ENCODE measurements at places on chromosomes 5 and 9.

GRCh38 chr9:34570809-34571480 lies 18.6 kb downstream of the CNTFR start:
- DNase-seq, result no peak

DNA sequence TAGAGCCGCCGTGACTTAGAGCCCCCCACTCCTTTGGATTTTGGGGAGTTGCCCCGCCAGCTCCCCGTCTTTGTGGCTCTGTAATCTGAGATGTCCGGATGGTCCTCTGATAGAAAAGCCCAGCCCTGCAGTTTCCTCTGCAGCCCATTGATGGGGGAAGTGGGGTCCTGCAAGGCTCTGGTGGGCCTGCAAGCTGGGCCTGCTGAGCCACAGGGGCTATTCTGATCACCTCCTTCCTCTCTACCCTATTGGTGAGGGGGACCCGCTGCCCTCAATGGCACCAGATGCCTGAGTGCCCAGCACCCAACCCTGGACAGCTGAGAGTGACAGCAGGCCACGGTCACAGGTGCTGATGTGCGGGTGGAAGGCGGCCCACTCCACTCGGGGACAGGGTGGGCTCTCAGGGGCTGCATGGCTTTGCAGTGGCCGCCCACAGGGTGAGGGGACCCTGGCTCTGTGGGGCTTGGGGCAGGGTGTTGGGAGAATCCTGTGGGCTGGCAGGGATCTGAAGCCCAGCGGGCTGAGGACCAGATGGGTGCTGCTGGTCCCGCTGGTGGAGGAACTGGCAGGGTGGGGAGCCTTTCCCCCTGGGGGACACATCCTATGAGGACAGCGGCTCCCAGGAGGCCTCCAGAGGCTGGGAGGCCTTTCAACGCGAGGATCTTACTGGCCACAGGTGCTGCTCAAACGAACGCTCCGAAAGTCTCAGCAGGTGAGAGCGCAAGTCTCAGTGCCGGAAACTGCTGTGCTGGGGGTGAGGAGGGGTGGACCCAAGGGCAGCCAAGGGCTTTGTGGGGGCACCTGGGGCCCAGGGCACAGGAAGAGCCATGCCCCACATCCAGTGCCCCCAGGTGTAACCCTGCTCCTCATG lies 30.0 kb upstream of the LPCAT1 start:
- no peak for DNase-seq

DNA sequence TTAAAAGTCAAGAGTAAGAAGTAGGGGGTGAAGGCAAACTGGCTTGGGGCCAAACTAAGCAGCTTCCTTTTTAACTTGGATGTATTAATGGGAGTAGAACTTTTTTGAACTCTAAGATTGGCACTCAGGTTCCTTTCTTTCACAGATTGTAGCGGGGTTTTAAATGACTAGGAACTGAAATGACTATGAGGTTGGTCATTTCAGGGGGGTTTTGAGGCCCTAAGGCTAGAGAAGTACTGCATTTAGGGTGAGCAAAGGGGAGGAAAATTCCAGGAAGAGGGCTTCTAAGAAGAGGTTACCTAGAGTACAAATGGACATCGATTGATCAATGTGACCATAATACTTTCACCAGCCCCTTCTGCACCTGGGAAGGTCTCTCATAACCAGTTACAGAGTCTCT lies 381.8 kb downstream of the MLLT3 start:
- DNase-seq, result no peak

GRCh38 chr9:93003552-93004407 lies 54.7 kb upstream of the SUSD3 start:
- peak; percentile 77 for DNase-seq

DNA sequence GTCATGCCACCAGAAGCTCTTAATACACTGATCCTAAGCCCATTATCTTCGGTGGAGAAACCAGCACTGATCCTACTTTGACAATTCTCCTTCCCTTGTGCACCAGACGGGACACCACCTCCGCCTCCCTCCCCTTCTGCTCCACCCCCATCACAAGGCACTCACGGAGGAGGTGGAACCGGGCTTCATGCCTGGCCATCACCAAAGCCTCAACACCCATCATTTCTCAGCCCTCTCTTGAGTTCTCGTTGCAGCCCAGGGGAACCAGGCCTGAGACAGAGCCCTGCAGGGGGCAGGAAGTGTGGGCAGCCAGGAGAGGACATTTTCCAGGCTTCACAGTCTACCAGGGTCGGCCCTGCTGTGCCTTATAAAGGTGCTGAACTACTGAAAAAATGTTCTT lies 160.5 kb downstream of the GOLPH3 start:
- DNase-seq, result peak; percentile 44

DNA sequence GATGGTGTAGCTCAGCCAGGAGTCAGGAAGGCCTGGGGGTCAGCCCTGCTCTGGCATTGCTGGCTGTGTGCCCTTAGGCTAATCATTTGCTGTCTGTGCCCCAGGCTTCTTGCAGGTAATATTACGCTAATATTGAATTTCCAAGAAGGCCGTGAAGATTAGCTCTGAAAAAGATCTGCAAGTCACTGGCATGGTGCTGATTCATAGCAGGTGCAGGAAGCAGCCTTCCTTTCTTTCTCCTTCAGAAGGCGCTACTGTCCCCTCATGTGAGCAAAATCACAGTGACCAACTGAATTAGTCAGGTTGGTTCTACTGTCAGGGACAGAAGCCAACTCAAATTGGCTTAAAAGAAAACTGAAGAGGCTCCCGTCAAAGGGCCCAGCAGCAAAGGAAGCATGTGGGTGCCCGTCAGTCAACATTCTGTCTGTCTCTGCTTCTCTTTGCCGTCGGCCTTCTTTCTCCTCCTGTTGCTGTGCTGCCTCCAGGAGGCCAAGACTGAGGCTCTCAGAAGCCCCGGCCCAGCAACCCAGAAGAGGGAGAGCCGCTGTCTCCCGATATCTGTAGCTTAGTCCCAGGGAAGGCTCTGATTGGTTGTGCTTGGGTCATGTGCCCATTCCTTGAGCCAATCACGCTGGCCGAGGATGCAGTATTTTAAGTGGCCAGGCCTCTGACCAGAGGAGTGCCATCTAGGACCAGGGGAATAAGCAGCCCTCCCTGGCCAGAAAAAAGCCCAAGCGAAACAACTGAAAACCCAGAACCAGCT lies 67.8 kb upstream of the NEURL1B start:
- DNase-seq, result no peak

DNA sequence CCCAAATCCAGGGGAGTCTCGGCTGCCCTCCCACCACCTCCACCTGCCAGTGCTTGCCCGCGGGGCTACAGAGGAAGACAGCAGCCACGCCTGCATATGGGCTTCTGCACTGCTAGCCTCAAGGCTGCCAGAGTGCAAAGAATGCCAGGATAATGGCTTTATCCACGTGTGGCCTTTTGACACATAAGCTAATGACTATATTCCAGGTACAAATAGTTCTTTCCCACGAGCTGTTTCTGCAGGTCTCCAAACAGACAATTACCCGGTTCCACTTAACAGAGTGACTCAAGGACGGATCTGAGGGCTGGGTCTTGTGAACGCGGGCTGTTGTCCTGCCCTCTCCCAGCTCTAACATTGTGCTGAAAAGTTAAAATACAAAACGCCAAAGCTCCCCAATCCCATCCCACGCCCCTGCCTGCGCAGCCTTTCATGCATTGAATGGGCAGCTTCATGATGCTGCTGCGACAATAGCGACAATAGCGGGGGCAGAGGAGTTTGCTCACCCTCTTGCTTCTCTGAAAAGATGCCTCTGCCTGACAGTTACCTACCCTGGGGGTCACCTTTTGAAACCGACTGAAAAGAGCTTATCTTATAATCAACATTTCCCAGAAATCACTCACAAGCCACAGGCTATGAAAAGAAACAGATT lies 39.1 kb upstream of the MSH3 start:
- DNase-seq, result no peak

DNA sequence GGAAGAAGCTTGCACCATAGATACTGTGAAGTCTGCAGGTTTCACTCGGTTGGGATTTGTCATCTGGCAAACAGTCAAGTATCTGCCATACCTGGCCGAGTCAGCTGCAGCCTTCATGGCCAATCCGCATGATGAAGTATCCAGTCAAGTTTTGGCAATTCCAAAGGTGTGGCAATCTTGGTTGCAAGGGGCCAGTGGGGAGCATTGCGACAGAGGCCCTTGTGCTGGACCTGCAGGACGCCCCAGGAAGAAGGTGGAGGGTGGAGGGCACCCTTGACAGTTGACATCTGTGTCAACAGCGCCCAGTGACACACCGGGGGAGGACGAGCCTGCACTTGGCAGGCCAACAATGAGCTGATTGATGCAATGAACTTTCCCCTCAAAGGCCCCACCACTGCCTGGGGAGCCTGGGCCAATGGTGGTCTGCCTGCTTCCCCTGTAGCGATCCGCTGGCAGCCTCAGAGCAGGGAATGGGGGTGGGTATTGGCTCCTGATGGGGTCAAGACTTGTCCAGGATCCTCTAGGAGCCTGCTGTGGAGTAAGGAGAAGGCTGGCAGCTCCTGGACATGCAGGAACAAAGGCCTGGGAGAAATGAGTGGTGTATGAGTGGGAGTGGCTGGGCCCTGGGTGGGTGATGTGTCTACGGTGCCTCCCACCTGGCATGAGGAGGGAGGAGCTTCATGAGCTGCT lies 122.8 kb upstream of the PITX1 start:
- no peak for DNase-seq

GRCh38 chr9:125949703-125950460 lies 202.7 kb downstream of the PBX3 start:
- DNase-seq, result no peak

- no peak for DNase-seq
These were observed 24.1 kb downstream of the ZNF484 start for GRCh38 chr9:92853716-92854115.

- peak; percentile 63 for DNase-seq
These were observed 15.7 kb downstream of the TTC23L start for GRCh38 chr5:34854459-34855174.

- DNase-seq, result no peak
These were observed 122.1 kb upstream of the DAPK1 start for GRCh38 chr9:87375397-87376073.

DNA sequence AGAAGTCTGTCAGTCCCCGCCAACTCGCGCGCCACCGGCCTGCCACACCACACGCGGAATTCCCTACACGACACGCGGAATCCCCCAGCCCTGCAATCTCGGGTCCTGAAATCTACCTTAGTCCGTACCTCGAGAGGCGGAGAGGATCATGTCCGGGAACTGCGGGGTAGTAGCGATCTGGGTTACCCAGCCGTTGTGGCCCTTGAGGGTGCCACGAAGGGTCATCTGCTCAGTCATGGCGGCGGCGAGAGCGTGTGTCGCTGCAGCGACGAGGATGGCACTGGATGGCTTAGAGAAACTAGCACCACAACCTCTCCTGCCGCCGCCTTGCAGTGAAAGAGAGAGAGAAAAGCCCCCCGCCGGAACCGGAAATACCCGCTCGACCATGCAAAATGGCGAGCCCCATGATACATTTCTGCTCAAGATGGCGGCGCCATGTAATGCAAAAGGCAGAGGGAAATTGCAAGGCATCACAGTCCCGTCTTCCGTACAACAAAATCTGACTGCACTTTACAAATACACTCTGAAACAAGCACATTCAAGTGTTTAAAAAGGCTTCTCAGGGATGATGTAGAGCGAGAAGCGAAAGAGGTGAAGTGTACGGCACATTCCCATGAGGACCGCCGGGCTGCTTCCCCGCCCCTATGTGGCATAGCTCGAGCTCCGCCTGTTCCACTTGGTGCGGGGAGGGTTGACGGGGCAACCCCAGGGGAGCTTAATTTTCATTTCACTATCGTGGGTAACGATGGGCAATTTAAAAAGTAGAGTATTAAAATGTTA lies at the start of gene RACK1:
Gene RACK1, minus strand, starts transcription at position 343 of the 780 bp plus-strand sequence. Its CDS starts 106 bp downstream, at position 237.
- DNase-seq, result peak; percentile 94

- DNase-seq, result no peak
These were observed 134.0 kb downstream of the SLC1A3 start for GRCh38 chr5:36740259-36740898.

DNA sequence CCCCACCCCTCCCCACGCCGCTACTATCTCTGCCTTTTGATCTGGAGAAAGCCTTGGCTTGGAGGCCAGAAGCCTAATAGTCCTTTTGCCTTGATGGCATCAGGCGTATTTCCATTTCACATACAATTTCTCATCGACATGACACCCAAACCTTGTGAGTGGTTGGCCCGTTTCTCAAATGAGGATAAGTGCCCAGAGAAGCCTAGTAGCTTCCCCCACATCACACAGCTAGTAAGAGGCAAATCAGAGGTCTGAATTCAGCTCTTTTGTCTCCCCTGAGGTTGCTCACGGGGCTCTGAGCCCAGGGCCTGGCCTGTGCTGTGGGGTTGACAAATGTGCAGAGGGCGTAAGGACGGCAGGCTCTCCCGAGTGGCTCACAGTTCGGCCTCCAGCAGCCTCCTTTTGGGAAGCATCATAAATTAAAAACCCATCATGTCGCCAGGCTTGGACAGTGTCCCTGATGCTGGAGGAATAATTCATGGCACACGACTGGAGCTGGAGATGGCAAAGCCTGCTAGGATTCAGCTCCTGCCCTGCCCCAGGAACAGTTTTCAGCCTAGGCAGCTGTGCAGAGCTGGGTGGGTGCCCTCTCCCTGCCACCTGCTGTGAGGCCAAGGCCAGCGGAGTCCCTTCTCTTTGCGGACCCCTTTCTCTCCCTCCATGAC lies 263.8 kb downstream of the NSG2 start:
- no peak for DNase-seq

DNA sequence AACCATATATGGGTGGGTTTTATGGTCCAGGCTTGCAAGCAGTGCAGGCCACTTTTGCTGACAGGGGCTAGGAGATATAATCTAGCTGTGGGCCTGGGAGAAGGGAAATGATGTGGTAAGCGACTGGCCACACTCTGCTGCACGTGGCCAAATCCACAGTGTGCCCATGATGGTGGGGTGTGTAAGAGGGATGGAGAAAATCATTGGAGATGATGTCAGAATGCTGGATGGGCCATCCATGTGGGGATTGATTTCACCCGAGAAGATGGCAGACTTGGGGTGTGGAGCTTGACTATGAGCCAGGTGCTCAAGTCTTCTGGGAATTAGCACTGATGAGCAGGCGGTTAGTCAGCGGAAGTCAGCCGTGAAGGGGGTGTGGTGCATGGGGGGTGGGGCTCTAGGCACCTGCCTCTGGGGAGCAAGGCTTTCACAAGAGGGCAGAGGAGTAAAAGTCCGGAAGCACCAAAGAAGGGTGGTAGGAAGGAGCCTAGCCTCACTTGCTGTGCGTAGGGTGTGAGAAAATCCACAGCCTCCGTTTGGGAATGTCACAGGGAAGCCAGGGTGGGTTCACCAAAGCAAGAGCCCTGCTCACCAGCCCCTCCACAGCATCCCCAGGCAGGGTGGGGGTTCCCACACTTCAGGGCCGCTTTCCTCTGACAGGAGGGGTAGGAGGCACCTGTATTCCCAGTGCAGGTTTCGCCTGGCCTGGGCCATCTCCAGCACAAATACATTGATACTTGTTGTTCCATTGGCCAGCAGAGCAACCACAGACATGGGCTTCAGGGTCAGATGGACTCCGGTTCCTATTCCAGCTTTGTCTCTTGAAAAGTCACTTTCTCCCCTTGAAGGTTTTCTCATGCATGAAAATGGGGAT lies 44.5 kb upstream of the ANGPTL2 start:
- peak; percentile 98 for DNase-seq

DNA sequence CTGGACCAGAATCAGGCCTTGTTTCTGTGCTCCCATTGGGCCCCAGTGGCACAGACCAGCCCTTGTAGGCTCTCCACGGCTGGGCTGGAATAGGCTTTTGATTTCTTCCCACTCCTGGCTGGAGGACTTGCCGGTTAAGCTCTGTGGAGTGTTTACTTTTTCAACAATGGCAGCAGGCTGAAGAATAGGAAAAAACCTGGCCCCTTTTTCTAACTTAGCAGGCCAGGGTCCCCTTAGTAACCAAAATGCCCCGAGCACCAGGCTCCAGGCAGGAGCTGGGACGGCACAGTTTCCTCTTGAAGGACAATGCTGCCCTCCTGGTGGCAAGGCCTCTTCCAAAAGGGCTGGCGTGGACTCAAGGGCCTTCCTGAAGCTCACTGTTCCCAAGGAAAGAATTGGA lies 230.3 kb downstream of the CRB2 start:
- no peak for DNase-seq

- DNase-seq, result no peak
These were observed 168.3 kb upstream of the OTULINL start for GRCh38 chr5:14413331-14413750.
